Fibroblast of gingiva (primary cell): ENCODE measurements at places on chromosomes 5 and 9.

DNA sequence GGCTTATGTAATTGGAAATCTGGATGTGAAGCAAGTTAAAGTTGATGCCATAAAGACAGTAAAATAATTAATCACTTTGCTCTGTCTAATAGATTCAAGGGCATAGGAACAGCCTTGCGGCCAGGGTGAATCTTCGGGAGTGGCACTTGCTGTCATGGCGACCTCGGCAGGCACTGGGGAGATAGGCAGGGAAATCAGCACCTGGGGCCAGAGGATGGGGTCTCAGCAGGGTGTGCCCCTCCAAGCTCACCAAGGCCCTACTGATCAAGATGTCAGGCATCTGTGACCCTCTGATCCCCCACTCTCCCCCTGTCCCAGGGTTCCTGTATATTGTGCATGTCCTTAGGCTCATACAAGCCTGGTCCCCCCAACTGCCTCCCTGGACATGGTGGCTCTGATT is 187.3 kb downstream of the MELK start:
- DNase-seq = no peak

DNA sequence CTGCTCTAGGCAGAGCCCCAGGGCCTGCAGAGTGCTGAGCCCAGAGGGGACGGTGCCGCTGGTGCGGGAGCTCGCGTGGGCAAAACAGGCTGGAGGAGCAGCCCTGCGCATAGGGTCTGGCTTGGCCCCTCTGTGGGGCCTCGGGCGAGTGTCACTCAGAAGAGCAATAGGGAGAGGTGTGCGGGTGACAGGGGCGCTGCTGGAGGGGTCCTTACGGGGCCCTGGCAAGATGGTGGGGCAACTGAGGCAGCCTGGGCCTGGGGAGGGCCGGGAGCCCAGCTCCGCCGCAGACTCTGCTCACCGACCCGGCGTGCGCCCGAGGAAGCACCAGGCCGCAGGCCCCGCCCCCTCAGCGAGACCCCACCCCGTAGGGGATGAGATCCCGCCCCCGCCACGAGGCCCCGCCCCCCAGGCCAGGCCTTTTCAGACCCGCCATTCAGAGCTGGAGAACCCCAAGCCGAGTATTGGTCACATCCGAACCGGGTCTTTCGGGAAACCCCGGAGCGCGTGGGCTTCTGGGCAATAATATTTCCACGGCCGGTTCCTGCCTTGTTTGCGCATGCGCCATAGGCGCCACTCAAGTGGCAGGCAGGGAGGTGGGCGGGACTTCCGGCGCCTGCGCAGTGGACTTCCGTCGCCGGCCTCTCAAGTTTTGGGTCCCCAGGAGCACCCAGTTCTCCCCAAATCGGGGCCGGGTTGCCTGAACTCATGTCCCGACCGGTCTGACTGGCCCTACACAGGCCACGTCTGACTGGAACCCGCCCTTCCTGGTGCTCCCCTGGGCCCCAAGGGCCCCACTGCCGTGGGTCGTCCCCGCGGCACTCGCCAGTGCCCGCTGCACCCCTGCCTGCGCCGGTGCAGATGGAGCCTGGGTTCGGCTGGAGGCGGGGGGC is 1.3 kb upstream of the RNF208 start:
- DNase-seq = peak; percentile 96

GRCh38 chr5:135179308-135179980 is 145.4 kb upstream of the PITX1 start:
- no peak for DNase-seq

DNA sequence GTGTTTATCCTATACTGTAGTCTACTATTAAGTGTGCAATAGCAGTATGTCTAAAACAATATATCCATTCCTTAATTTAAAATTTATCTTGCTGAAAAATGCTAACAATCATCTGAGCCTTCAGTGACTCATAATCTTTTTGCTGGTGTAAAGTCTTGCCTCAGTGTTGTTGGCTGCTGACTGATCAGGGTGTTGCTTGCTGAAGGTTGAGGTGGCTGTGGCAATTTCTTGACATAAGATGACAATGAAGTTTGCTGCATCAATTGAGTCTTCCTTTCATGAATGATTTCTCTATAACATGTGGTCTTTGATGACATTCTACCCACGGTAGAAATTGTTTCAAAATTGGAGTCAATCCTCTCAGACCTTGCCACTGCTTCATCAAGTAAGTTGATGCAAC is 24.3 kb upstream of the SPEF2 start:
- DNase-seq = no peak

DNA sequence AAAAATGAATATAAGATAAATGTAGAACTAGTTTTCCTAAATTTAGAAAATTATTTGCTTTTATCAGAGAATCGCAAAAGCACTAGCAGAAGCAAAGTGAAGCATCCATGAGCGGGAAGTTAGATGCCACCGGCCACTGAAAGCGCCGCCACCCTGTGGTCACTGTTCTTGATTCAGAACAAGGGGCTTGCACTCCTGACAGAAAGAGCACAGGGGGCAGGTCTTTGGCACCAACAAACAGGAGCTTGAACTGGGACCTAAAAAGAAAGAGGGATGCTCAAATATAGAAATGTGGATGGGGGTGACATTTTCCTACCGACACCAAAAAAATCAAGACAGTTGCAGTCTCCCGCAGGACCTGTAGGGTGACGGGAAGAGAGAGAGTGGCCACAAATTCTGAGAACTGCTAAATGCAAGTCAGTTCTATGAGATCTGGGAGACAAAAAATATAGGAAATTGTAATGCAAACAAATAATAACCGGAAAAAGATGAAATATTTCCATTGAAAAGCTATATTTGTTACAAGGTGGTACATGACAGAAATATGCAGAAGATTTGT is 144.3 kb downstream of the CDH12 start:
- no peak for DNase-seq

- peak; percentile 59 for DNase-seq
Measured at GRCh38 chr9:21559402-21560280, 77.5 kb upstream of the IFNE start.

GRCh38 chr5:1553539-1554409 is 30.0 kb upstream of the LPCAT1 start:
- no peak for DNase-seq

DNA sequence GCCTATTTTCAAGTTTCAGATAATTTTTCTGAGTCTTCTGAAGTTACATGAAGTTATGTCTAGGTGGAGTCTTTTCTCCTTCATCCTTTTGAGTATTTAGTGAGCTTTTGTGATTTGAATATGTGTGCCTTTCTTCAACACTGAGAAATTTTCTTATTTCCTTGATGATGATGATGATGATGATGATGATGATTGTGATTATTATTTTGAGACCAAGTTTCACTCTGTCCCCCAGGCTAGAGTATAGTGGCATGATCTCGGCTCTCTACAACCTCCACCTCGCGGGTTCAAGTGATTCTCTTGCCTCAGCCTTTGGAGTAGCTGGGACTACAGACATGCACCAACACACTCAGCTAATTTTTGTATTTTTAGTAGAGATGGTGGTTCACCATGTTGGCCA is 26.2 kb downstream of the ENTREP1 start:
- DNase-seq = no peak

DNA sequence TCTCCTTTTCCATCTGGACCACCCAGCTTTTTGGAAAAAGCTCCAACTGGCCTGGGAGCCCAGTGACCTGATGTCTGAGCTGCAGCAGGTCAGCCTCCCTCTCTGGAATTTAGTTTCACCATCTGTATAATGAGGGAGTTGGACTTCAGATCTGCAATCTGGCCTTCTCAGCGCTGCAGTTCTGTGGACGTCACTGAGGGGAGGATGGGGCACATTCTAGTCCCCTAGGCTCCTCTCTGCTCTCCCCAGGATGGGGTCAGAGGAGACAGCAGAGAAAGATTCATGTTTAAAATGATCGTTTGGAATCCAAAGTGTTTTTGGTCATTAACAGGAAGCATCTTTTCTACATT is 10.2 kb downstream of the OR13J1 start:
- DNase-seq = no peak

GRCh38 chr5:97074859-97075489 is 67.4 kb downstream of the LIX1 start:
- DNase-seq = no peak

- DNase-seq = no peak
Measured at GRCh38 chr5:68643064-68643463, 427.5 kb downstream of the PIK3R1 start.

DNA sequence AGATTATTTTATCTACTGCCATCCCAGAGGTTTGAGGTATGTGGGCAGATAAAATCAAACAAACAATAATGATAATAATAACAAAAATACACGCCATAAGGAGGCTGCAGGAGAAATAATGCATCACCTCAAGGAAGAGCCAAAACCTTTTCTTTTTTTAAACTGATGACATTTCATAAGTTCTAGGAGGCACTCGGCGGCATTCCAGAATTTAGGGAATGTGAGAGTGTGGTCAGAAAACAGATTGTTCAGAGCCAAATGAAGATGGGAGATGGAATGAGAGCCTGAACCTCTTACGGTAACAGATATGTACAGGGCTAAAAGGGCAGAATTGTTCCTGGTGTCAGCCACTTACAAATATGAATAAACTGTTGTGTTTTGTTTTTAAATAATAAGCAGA is 615.0 kb upstream of the CHD1 start:
- no peak for DNase-seq

DNA sequence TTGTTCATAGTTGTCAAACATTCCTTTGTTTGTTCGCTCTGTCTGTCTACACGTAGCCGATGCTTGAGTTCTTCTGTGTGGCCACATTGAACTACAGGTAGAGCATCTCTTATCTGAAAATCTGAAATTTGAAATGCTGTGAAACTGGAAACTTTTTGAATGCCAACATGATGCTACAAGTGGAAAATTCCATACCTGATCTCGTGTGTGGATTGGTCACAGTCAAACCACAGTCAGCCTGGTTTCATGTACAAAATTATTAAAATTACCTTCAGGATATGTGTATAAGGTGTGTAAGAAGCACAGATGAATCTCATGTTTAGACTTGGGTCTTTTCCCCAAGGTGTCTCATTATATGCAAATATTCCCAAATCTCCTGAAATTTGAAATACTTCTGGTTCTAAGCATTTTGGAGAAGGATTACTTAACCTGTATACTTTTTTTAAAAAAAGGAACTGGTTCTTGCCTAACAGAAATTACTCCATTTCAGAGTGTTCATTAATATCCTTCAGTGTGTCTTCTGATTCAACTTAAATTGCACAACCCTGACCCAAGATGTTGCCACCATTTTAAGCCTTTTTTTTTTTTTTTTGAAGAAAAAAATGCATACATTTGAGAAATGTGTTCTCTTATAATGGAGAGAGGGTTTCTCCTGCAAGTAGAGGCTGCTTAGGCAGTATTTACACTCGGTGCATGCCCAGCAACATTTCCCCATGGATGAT is 254.3 kb downstream of the MAST4 start:
- DNase-seq = peak; percentile 66

DNA sequence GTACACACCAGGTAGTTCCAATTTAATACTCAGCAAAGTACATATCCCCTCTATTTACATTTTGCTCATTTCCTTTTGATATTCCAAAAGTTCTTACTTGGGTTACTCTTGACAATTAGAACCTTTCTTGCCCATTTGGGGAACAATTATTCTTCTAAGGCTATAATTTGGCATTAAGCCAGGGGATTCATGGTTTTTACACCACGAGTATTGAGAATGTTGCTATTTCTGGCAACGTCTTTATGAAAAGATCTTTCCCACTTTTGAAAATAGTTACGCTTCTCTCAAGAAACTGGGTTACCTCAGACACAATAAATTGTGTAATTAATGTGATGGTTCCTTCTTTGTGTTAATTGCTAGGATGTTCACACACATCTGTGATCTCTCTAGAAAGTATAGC is 11.5 kb upstream of the CAAP1 start:
- DNase-seq = no peak

DNA sequence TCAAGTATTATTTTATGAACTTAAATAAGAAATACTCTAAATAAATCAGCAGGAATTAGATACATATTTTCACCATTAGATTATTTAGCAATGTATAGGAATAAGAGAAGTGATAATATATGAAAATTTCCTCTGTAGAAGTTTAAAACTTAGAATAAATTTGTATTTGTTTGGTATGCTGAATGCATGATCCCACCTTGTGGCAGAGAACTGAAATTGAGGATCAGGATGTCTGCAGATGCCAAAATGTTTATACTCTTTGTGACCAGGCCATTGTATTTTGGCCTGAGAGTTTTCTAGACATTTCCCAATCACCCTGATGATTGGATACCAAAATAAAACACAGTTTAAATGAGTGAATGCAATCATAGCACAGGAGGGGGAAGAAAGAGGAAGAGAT is 6.3 kb downstream of the TYRP1 start:
- DNase-seq = peak; percentile 23

DNA sequence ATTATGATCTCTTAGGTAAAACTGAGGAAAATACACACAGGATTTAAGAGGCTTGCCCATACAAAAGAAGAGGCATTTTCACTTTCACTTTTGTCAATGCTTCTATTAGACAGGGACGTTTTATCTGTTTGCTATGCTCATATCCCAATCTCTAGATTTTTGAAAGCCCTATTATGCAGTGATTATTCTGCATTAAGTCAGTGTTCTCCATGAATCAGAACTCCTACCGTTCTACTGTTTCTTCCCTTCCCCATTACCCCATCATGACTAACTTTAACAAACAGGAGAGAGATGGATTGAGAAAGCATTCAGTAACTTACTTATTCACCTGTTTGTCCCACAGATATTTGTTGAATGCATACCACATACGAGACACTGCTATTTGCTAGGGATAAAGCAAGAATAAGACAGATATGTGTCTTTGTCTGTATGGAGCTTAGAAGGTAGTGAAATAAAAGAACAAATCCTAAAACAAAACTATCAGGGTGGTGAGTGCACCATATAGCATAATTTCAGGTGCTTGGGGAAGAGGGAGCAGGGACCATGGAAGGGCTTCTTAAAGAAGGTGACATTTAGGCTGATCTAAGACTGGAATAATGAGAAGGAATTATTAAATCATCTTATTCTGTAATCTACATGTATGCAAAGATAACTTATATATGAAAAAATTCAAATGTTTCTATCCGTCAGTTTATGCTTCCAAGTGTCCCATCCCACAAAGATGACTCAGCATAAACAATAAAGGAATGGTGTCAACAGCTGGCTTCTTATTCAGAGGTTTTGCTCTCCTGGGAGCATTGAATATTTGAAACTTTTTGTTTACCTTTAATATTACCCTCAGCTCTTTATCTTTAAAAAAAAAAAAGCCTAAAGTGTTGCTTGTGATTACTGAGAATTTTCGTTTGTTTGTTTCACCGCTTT is 328.1 kb downstream of the HINT1 start:
- DNase-seq = no peak

DNA sequence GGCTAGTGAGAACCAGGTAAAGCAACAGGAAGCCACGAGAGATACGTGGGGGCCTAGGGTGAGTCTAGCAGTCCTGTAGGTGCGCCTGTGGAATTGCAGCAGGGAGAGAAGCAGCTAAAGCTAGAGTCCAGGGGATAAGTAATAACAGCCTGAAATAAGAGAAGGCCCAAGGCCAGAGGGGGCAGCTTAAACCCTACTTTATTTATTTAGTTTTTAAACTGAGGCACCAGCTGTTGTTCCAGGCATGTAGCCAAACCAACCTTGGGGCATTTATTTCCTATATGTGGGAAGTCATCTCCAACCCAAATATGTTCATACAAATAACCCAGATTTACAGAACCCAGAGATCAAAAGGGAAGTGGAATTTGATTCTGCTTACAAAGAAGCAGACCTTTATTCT is 93.5 kb downstream of the GLDC start:
- peak; percentile 81 for DNase-seq
